Left ventricle myocardium superior (tissue), 1 donor: ENCODE measurements at places on chromosomes 7 and 10.

DNA sequence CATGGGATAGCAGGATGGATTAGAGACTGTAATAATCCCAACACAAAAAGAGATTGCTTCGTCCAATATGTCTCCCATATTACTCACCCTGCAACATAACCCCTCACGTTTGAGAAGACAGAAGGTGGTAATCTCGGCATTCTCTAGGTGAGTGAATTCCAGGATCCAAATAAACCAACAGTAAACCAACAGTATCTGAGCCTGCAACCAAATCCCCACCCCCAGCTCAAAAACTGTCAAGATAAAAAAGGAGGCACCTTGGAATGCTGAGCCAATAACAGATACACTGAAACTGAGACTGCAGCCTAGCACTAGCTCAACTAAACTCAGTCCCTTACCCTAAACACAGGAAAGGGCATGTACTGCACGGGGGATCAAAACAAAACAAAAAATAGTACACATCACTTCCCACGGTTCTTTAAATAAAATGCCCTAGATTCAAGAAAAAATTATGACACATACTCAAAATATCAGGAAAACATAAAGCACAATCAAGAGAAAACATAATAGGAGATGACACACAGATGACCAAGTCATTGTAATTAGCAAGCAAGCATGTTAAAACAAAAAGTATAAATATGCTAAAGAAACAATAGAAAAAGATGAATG, 28.0 kb downstream of the IPMK start:
- DNase-seq: no peak

DNA sequence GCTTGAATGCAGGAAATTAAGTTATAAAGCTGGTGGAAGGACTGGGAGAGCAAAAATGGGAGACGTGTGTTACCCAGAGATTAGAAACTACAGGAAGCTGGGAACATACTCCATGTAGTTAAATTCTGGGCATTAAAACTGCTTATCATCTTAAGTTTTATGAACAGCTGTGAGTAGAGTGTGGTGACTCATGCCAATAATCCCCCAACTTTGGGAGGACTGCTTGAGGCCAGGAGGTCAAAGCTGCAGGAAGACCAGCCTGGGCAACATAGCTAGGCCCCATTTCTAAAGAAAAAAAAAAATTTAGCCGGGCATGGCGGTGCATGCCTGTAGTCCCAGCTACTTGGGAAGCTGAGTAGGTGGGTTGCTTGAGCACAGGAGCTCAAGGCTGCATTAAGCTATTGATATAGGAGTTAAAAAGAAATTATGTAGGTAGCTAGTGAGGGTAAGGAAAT, 56.2 kb upstream of the SEPHS1 start:
- no peak for DNase-seq

DNA sequence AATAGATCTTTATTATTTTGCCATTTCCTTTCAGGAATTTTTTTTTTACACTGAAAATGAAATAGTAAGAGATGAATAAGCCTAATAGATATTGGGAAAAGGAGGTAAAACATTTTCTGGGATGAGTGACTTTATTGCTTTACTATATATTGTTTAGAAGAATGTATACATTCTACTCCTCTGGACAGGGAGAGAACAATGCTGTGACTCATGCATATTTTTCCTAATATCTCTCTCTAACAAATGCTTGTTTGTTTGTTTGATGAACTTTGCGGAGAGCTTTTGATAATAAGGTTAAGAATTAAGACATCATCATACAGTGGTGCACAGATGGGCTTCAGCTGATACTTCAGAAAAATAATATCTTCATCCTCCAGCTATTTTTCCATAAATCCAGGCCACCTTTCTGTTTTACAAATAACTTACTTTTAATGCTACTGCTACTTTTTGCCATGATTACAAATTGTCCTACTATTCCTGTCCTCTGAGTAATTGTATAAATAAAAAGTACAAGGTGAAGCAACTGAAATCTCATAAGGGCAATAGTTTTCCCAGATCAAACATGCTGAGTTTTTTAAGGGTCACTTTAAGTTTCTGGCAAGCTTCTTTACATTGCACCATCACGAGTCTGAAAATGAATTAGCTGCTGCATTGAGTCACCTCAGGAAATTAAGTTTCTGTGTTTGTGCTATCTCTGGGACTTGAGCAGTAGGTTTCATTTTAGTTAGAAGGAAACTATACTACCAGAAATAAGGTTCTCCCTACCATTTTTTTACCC, 207.3 kb upstream of the POT1 start:
- DNase-seq: no peak

GRCh38 chr7:81776161-81776560, 6.3 kb upstream of the HGF start:
- no peak for DNase-seq

GRCh38 chr7:132972745-132973144, 109.1 kb downstream of the CHCHD3 start:
- no peak for DNase-seq

- DNase-seq: no peak
Measured at GRCh38 chr10:60718886-60719285, 59.4 kb upstream of the CDK1 start.

- peak; percentile 97 for DNase-seq
Measured at GRCh38 chr7:80918909-80919721, at the start of gene SEMA3C. Gene SEMA3C, minus strand, starts transcription at chr7:80919051. Its CDS starts 2,270 bp downstream, at chr7:80916781.

GRCh38 chr7:150801946-150802771, 1.6 kb downstream of the TMEM176A start:
- DNase-seq: no peak

- no peak for DNase-seq
Measured at GRCh38 chr10:4132216-4132556, 347.2 kb upstream of the KLF6 start.

DNA sequence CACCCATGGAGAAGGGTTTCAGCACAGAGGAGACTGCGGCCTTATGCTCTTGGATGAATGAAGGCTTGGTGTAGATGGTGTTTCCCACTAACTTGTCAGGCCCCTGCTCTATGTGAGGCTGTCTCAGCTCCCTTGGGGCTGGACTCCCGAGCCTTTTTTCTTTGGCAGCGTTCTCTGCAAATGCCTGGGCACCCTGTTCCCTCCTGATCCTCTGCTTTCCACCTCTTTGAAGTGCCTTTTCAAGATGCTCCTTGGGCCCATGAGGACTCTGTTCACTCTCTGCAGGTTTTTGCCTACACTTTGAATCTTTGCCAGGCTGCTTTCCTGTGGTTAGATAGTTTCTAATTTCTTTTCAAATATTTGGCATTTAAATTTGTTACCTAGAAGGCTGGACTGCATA, 6.8 kb upstream of the ACBD5 start:
- no peak for DNase-seq

GRCh38 chr7:69624435-69625230, 26.4 kb downstream of the AUTS2 start:
- no peak for DNase-seq

- no peak for DNase-seq
Measured at GRCh38 chr10:78398382-78398781, 364.7 kb downstream of the RPS24 start.

DNA sequence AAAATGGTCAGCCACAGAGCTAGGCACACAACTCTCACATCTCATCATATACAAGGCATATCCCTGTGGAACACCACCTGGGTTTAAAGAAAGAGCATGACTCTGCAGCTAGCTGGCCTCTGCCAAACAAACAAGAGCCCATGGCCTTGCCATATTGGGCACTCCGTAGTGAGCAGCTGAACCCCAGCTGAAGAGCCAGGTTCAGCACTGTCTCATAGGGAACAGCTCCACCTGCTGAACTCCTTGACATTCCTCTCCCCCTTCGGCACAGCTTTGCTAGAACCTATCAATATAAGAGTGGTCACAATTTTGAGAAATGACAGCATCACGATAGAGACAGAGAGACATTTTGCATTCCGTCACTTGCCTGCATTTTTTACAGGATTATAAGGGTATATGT, 20.0 kb downstream of the SORCS1 start:
- no peak for DNase-seq

GRCh38 chr7:70539617-70540016, 592.3 kb upstream of the GALNT17 start:
- no peak for DNase-seq

DNA sequence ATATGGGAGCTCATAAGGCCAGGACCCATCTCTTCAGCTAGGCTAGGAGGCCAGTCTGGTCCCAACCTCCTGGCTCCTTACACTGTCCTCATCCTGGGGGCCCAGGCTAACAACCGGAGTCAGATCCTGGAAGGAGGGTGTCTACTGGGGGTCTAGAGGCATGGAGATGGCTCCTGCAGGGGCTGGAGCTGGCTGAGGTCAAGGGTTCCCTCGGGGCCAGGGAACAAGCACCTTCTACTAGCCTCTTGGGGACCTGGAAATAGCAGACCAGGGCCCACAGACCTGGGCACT, 37.2 kb downstream of the CLRN3 start:
- DNase-seq: no peak

- DNase-seq: no peak
Measured at GRCh38 chr7:18455606-18456005, 39.9 kb upstream of the HDAC9 start.

DNA sequence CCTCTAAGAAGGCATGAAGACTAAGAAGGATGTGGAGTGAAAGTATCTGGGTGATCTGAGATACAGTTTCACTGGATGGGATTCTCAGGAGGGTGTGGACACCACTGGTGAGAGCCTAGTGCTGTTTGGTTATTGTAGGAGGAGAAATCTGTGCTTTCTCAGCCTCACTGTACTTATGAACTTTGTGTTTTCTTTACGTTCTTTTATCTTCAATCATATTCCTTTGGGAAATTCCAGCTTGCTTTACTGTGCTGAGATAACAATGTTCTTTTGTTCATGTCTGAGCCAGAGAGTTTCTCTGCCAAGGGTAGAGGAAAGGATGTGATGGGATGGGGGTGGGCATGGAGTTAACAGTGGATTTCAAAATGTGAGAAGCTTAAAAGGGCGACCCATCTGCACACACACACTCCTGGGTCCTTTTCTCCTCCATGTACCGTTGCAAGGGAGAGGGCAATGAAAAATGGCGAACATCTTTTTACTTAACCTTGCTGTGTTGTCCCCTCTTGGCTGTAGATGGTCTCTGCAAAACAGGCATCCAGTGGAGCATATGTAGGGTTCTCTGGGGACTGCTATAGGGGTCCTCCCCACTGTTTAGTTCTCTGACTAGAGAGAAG, 25.0 kb upstream of the TAX1BP1 start:
- no peak for DNase-seq

GRCh38 chr10:30352377-30352776, 3.3 kb upstream of the MTPAP start:
- DNase-seq: no peak

DNA sequence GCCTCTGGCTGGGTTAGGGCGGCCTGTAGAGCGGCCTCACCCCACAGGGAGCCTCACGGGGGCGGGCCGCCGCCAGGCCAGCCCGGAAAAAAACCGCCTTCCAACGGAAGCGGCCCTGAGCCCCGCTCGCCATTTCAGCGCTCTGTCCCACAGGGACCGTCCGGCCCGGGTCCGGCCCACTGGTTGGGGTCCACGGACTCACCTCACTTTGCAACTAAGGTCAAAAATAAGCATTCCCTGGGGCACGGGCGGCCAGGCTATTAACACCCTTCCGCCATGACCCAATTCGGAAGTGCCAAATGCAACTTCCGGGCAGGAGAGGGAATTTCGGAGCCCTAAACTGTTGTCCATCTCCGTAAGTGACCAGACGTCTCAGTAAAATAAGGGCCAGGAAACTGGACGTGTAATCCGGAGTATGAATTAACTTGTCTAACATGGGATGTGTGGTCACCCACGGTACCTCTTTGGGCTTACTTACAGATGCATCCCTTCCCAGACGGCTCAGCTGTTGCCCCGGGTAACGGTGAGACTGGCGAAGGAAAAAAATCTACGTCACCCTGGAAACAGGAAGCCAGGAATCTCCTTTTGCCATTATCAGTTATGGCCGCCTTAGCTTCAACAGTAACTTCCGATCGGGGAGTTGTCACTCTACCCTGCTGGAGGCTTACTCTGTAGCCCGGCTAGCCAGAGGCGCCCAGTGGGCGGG, at the start of gene BBIP1:
TSS of gene BBIP1 (minus strand) at position 538 of the 706 bp plus-strand sequence. CDS start 1,023 bp downstream, outside the sequence.
- no peak for DNase-seq

- DNase-seq: no peak
Measured at GRCh38 chr7:42479452-42479815, 242.4 kb upstream of the GLI3 start.

GRCh38 chr10:129637846-129638245, 170.8 kb downstream of the MGMT start:
- no peak for DNase-seq

DNA sequence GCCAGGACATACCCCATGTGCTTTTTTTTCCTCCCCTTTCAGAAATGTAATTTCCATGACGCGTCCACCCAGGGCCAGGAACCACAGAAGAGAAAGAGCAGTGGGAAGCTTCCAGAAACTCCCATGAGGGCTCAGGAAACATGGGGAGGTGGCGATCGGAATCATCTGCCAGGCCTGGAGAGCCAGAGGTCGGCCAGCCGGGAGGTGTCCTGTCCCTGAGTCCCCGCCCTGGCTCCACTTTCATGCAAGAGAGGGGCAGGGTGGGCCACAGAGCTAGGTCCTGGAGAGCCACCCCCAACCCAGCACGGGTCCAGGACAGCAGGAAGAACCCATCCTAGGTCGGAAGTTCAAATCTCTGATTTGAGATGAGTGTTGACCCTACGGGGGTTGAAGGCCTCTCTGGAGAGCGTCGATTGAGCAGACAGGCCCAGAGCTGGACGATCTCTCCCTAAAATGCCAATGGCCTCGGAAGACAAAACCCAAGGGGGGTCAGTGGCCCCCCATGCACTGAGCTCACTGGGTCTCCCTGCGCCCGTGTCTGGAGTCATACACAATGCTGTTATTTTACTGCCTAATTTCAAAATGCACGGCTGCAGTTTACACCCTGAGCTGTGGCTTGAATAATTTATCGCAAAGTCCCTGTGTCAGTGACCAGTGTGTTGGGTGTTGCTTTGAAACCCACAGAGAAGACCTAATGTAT, 594.1 kb downstream of the PTPRN2 start:
- DNase-seq: no peak

- DNase-seq: no peak
Measured at GRCh38 chr7:139943401-139943800, 114.3 kb downstream of the TBXAS1 start.

GRCh38 chr7:82360591-82361368, 82.8 kb downstream of the CACNA2D1 start:
- no peak for DNase-seq

- DNase-seq: no peak
Measured at GRCh38 chr10:67308912-67309311, 383.1 kb downstream of the LRRTM3 start.

- no peak for DNase-seq
Measured at GRCh38 chr10:129780198-129780597, 183.9 kb downstream of the EBF3 start.

- DNase-seq: no peak
Measured at GRCh38 chr10:32253276-32253675, 93.7 kb downstream of the EPC1 start.

GRCh38 chr10:57884407-57884806, 383.3 kb downstream of the IPMK start:
- DNase-seq: no peak

- no peak for DNase-seq
Measured at GRCh38 chr7:25305831-25306230, 77.5 kb upstream of the NPVF start.

DNA sequence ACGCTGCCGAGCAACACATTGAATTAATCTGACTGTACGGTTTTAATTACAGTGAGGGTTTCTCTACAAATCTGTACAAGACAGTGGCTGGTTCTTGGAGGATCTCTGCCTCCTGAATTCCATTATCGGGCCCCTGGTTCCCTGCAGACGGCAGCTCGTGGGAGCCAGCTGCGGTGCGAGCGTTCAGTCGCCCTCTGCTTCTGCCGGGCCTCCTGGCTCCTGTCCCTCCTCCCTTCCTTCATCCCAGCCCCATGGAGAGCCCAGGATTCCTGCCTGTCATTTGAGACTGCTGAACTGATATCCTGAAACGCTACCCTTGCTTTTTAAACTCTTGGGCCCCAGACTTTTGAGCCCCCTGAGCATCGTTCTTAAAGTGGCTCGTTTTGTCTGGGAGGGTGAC, 6.6 kb upstream of the DLX6 start:
- no peak for DNase-seq

GRCh38 chr10:119243967-119244366, 36.6 kb downstream of the GRK5 start:
- no peak for DNase-seq
